ENCODE measurements at places on chromosomes 13 and 19.
A peak's percentile ranks its signal among the peaks of the same experiment; 100 is the strongest.

- no peaks in the 10 kb centered on the region for H3K27me3 ChIP-seq
- no peak overlapping the region for H3K4me3 ChIP-seq
- H3K4me1 ChIP-seq, result no peaks in the 10 kb centered on the region
- no peak overlapping the region for H3K27ac ChIP-seq
- no peak for DNase-seq
Observed at GRCh38 chr13:27704681-27705080, 83.0 kb downstream of the POLR1D start.

GRCh38 chr13:46575818-46576221 lies 22.9 kb downstream of the LRCH1 start:
- peaks cover 23% of the 10 kb centered on the region for H3K4me1 ChIP-seq
- peak; percentile 41 for DNase-seq
- no peaks in the 10 kb centered on the region for H3K36me3 ChIP-seq
- no peak overlapping the region for H3K27ac ChIP-seq
- H3K27me3 ChIP-seq, result no peaks in the 10 kb centered on the region

DNA sequence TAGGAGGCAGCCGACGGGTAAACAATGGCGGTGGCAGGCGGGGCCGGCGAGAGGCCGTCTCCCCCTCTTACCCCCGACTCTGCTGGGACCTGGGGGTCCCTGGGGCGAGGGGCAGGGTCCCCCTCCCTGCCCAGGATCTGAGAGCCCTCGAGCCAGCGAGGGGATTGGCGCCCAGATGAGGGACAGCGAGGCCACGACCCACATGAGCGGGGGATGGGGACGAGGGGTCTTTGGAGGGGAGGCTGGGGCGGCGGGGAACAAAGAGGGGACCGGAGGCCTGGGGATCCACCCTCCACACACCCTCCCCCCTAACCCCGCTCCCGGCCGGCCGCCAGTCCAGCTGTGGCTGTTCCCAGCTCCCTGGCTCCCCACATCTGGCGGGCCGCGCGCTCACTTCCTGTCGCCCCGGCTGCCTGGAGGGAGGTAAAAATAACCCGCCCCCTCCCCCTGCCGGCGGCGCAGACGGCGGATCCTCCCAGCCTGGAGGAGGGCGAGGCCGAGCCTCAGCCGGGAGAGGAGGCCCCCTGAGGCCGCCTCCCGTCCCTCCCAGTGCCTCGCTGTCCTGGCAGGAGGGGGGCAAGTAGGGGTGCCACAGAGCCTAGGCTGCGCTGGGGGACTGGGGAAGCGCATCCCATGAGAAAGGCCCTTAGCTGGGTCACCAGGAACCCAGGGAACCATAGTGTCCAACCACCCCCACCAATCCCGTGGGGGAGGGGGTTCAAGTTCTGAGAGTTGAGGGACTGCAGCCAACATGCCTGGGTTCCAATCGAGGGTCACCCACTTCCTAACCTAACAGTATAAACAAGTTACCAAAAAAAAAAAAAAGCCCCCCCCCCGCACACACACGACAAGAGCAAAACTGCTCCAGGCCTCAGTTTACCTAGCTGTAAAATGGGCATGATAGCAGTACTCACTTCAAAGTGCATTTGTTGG lies 29.3 kb upstream of the NANOS3 start:
- H3K36me3 ChIP-seq, result no peaks in the 10 kb centered on the region
- peaks cover 13% of the 10 kb centered on the region for H3K27me3 ChIP-seq
- peaks cover 23% of the 10 kb centered on the region for H3K4me1 ChIP-seq
- peak overlapping the region; percentile 95 for H3K27ac ChIP-seq
- peak overlapping the region; percentile 63 for H3K4me3 ChIP-seq

GRCh38 chr19:37519890-37520289 lies 13.2 kb downstream of the ZNF793 start:
- no peak for DNase-seq
- no peak overlapping the region for H3K27ac ChIP-seq
- H3K27me3 ChIP-seq, result no peaks in the 10 kb centered on the region
- H3K36me3 ChIP-seq, result peaks cover 17% of the 10 kb centered on the region
- H3K4me3 ChIP-seq, result no peak overlapping the region

DNA sequence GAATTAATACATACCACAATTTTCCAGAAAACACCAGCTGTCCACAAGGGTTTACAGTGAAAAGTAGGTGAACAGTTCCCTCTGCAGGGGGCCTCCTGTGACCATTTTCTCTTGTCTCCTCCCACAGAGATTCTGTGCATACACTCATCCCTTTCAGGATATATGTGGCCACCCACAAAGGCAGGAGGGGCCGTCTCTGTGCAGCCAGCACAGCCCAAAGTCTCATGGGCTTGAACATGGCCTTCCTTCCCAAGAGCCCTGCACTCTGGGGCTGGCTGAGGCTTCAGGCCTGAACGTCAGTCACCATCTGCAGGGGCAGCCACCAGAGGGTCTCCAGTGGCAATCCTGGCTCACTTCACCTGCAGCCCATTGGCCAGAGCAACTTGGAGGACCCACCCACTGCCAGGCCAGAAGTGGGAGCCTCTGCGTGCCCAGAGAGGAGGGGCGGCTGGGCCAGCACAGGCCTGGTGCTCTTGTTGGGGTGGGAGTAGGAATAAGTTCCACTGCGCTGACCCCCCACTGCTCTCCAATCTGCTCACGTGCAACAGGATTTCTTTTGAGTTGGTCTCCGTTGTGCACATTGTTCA lies 25.1 kb downstream of the TMEM161A start:
- peak; percentile 64 for DNase-seq
- H3K4me3 ChIP-seq, result no peak overlapping the region
- peaks cover 12% of the 10 kb centered on the region for H3K27me3 ChIP-seq
- H3K36me3 ChIP-seq, result no peaks in the 10 kb centered on the region
- H3K27ac ChIP-seq, result no peak overlapping the region

DNA sequence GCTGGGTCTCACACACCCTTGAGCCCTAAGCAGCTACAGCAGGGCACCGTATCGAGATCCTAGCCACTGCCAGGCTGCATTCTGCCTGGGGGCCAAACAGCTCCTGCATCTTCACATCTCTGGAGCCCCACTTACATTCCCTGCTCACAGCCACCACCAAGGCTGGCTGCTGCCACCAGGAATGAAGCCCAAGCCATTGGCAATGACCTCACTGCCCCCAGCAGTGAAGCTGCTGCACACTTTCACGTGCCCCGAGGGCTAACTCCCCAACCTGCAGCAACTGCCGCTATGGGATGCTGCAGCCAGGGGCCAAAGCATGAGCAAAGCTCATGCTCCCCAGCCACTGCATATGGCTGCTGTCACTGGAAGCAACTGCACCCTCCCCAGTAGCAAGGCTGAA lies 42.0 kb downstream of the F2RL3 start:
- no peaks in the 10 kb centered on the region for H3K4me1 ChIP-seq
- H3K27me3 ChIP-seq, result no peaks in the 10 kb centered on the region
- peaks cover 6% of the 10 kb centered on the region for H3K36me3 ChIP-seq
- H3K4me3 ChIP-seq, result no peak overlapping the region

- no peaks in the 10 kb centered on the region for H3K36me3 ChIP-seq
- H3K27ac ChIP-seq, result no peak overlapping the region
- peak overlapping the region; percentile 82 for H3K4me3 ChIP-seq
- H3K27me3 ChIP-seq, result no peaks in the 10 kb centered on the region
- DNase-seq, result no peak
Observed at GRCh38 chr19:58325311-58326022, 1.3 kb upstream of the ZSCAN22 start.

DNA sequence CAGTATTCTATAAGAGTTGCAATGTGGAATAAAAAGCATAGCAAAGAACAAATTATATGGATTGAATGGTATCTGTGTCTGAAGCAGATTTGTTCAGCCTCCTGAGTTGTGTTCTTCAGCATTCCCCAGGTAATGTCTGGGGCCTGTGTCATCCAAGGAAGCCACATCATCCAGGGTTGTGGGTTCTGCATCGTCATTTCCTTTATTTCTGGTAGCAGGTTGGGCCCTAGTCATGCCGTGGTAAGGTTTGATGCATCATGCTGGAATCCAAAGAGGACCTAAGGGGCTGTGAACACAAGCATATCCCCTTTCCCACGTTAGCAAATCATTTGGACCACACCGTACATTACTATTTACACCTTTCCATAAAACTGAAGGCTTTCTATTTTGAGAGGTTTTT lies 131.0 kb upstream of the ZNF91 start:
- H3K27me3 ChIP-seq, result no peaks in the 10 kb centered on the region
- DNase-seq, result no peak
- H3K27ac ChIP-seq, result no peak overlapping the region

GRCh38 chr13:68428292-68428691 lies 1198.2 kb upstream of the PCDH9 start:
- H3K27me3 ChIP-seq, result no peaks in the 10 kb centered on the region
- H3K4me3 ChIP-seq, result no peak overlapping the region
- no peaks in the 10 kb centered on the region for H3K4me1 ChIP-seq
- no peak overlapping the region for H3K27ac ChIP-seq
- DNase-seq, result no peak

DNA sequence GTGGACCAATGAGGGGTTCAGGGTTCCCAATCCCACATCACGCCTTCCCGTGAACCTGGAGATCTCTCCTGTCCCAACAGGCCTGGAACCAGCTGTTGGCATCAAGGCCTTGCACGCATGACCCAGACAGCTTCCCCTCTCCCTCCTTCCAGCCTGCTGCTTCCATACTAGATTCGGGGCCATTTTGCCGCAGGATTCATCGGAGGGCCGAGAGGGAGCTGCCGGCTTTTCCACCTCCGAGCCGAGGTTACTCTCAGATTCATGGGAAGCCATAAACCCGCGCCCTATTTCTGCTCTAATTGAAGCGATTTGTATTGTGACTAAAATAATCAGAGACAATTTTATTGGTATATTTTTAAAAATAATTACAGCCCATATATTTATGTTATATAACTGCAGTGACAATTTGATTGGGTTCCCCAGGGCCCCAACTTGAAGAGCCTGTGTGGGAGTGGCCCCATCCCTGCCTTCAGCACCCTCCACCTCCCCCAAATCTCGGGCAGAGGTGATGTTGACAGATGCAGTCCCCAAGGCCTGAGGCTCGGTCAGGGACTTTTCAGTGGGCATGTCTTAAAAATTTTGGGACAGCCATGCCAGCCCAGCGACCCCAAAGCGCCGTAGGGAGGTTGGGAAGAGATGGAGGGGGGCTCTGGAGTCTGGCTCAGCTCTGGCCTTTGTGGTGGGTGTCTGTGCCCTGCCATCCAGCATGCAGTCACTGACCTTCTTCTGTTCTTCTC lies 30.8 kb upstream of the PEPD start:
- H3K36me3 ChIP-seq, result no peaks in the 10 kb centered on the region
- no peak overlapping the region for H3K27ac ChIP-seq

DNA sequence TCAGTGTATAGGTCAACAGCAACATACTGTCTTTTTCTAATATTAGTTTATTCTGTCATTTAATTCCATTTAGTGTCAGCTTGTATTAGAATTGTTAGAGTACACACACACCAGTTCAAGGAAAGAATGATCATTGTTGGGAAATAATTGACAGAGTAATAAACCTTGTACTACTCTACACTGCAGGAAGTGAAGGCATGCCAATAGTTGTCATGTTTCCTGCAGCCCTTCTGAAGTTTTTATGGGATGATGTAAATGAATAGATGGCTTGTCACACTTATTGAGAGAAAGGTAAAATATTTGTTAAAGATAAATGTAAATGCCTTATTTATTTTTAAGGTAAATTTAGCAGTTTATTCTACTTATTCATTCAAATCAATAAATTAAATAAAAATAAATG lies 306.9 kb upstream of the KLHL1 start:
- H3K36me3 ChIP-seq, result no peaks in the 10 kb centered on the region
- no peaks in the 10 kb centered on the region for H3K4me1 ChIP-seq
- H3K27ac ChIP-seq, result no peak overlapping the region
- no peak for DNase-seq
- no peak overlapping the region for H3K4me3 ChIP-seq

DNA sequence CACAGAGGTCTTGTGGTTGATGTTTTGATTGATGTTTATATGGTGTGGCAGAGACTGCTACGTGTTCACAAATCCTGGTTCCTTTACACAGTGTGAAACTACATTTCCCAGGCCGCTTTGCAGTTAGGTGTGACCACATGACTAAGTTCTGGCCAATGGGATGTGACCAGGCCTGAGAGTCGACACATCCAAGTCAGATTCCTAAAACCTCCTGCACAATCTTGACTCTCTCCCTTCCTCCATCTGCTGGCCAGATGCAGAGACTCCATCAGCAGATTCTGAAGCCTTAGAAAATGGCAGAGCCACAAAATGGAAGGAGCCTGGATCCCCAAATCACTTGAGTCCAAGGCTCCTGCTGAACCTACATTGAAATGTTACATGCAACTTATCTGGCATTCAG lies 12.6 kb downstream of the CD37 start:
- H3K4me3 ChIP-seq, result no peak overlapping the region
- DNase-seq, result peak; percentile 72
- no peaks in the 10 kb centered on the region for H3K27me3 ChIP-seq

- no peak overlapping the region for H3K27ac ChIP-seq
- no peaks in the 10 kb centered on the region for H3K36me3 ChIP-seq
- H3K27me3 ChIP-seq, result no peaks in the 10 kb centered on the region
- DNase-seq, result peak; percentile 76
- no peaks in the 10 kb centered on the region for H3K4me1 ChIP-seq
Observed at GRCh38 chr13:51849145-51850101, 4.4 kb upstream of the TMEM272 start.

DNA sequence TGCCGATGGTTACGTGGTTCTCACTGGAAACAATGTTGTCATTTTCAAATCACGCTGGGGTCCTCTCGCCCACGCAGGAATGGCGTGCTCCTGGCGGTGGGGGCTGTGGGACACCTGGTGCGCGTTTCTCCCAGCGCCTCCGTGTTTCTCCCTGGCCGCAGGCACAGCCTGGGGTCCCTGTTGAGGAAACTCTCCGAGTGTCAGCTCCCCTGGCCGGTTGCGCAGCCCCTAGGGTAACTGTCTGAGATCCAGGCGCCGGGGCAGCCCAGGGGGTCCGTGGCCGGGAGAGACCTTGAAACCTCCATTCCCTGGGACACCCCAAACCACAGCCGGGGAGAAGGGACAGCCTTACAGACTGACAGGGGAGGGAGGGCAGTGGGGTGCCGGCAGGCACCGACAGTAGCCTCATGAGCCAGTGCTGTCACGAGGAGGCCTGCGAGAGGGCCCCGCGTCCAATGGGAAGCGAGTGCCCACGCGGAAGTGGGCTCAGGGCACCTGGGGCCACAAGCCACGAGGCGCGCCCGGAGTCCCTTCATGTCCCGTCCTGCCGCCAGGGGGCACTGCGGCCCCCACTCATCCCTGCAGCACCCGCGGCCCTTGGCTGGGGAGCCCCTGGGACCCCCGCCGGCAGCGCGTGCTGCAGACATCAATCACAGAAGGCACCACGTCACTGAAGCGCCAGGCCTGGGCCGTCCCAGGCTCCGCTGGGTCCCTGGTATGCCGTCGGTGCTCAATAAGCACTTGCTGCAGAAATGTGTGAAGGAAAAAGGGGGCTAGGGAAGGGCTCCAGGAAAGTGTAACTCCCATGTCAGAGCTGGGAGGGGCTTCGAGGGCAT lies 9.5 kb downstream of the ADAMTSL5 start:
- H3K27ac ChIP-seq, result no peak overlapping the region
- H3K4me3 ChIP-seq, result no peak overlapping the region
- peaks cover 41% of the 10 kb centered on the region for H3K27me3 ChIP-seq
- no peaks in the 10 kb centered on the region for H3K4me1 ChIP-seq

GRCh38 chr13:20438801-20439200 lies 86.9 kb downstream of the CRYL1 start:
- H3K4me3 ChIP-seq, result no peak overlapping the region
- H3K4me1 ChIP-seq, result peaks cover 15% of the 10 kb centered on the region
- H3K36me3 ChIP-seq, result no peaks in the 10 kb centered on the region
- no peak for DNase-seq

Measured in neural progenitor cell (in vitro differentiated cells).